Epithelial cell of proximal tubule (primary cell): ENCODE measurements at places on chromosomes 6 and 20.

GRCh38 chr6:137830511-137830911, 36.5 kb upstream of the TNFAIP3 start:
- DNase-seq = no peak

- DNase-seq = no peak
Observed at GRCh38 chr6:36977470-36977941, 8.5 kb downstream of the MTCH1 start.

DNA sequence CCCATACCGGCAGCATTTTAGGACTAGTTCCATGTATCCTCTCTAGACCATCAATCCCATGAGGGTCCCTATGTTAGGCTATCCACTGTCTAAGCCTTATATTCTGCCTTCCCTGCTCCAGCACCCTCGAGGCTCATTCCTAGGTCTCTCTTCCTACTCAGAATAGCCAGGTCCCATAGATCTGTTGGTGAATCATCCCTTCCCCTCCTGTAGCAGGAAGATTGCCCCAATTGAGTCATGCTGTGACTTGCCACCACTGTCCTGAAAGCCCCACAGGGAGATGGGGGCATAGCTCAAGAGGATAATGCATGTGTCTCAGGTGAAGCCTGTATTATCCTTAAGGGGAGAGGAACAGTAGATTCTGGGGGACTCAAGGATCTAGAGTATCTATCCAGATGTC, 143.1 kb upstream of the MOCS1 start:
- no peak for DNase-seq

DNA sequence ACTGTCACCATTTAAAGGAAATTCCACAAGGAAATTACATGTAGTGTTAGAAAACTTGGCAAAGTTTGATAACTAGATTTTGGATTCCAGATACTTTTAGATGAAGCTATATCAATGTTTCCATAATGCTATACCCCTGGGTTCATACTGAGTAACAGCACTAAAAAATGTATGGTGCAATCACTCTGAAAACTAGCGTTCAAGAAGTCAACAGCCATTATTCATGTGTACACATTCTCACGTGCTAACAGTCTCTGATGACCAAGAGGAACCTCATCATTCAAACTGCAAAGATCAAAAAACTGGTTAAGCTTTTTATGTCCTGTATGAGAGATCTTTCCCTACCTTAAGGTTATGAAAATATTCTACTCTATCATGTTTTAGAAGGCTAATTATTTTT, 197.6 kb downstream of the GMDS start:
- no peak for DNase-seq
